A549 treated with AZD2906 at 1 μM for 4 hours (cell line): ENCODE measurements at places on chromosomes 1 and 21. TPM values are rescaled to one million over a fixed set of nuclear protein-coding genes. Genes with fewer than 3 reads are reported as not detected.

The NPPB gene
- total RNA-seq, result 0.18 TPM in 1 of 5 replicates, not detected in the others

The GALE gene
- 68.2 to 77.4 TPM (median 70.0 TPM) in 5 replicates for total RNA-seq

The CA14 gene
- total RNA-seq, result not detected in 5 replicates

The AK5 gene
- 4.6 to 9.1 TPM (median 5.8 TPM) in 5 replicates for total RNA-seq

The ENTREP3 gene
- total RNA-seq, result 26.2 to 38.1 TPM (median 32.7 TPM) in 5 replicates

The B3GALT2 gene
- not detected in 5 replicates for total RNA-seq

The CD5L gene
- total RNA-seq, result not detected in 5 replicates

The RNU1-3 gene
- total RNA-seq, result 4.0 to 44.9 TPM (median 4.2 TPM) in 4 of 5 replicates, not detected in the other

The OR2T5 gene
- not detected in 5 replicates for total RNA-seq

The HPDL gene
- total RNA-seq, result 2.5 to 3.8 TPM (median 3.2 TPM) in 5 replicates

The NECTIN4 gene
- total RNA-seq, result 1.6 to 1.9 TPM (median 1.8 TPM) in 5 replicates

The SLAMF1 gene
- total RNA-seq, result not detected in 5 replicates

The ABCB10 gene
- total RNA-seq, result 16.7 to 21.5 TPM (median 21.3 TPM) in 5 replicates

The SELENBP1 gene
- total RNA-seq, result 6.4 to 8.5 TPM (median 7.8 TPM) in 5 replicates

The CITED4 gene
- total RNA-seq, result 46.7 to 127 TPM (median 108 TPM) in 5 replicates

The CFHR5 gene
- not detected in 5 replicates for total RNA-seq

The SERTAD4 gene
- total RNA-seq, result 0.37 to 0.65 TPM (median 0.51 TPM) in 5 replicates

The PUSL1 gene
- 15.8 to 25.3 TPM (median 23.7 TPM) in 5 replicates for total RNA-seq

The ALPL gene
- 0.41 to 0.67 TPM (median 0.51 TPM) in 5 replicates for total RNA-seq

The GNG4 gene
- 10.4 to 16.4 TPM (median 12.7 TPM) in 5 replicates for total RNA-seq

The SLAMF8 gene
- total RNA-seq, result 0.10 to 0.25 TPM (median 0.16 TPM) in 5 replicates

The PGLYRP3 gene
- total RNA-seq, result not detected in 5 replicates

The ETV3L gene
- not detected in 5 replicates for total RNA-seq

The PDE9A gene
- total RNA-seq, result 1.2 to 1.5 TPM (median 1.3 TPM) in 5 replicates

The TCHH gene
- total RNA-seq, result 0.23 to 0.28 TPM (median 0.25 TPM) in 5 replicates

The ADAM15 gene
- total RNA-seq, result 76.8 to 119 TPM (median 109 TPM) in 5 replicates

The SPATC1L gene
- 0.28 to 0.68 TPM (median 0.62 TPM) in 5 replicates for total RNA-seq

The CAMK2N1 gene
- total RNA-seq, result 57.0 to 70.3 TPM (median 63.2 TPM) in 5 replicates

The CD247 gene
- 0.36 to 0.86 TPM (median 0.64 TPM) in 5 replicates for total RNA-seq

The C1orf210 gene
- total RNA-seq, result 0.07 TPM in 1 of 5 replicates, not detected in the others

The PGM1 gene
- 32.2 to 38.1 TPM (median 35.6 TPM) in 5 replicates for total RNA-seq

The MAD2L2 gene
- 43.7 to 53.3 TPM (median 51.0 TPM) in 5 replicates for total RNA-seq

The SFN gene
- total RNA-seq, result 494 to 656 TPM (median 566 TPM) in 5 replicates

The LRRC8D gene
- total RNA-seq, result 28.9 to 36.7 TPM (median 32.8 TPM) in 5 replicates

The EFHD2 gene
- total RNA-seq, result 213 to 310 TPM (median 296 TPM) in 5 replicates

The SHE gene
- total RNA-seq, result 0.10 to 0.17 TPM (median 0.15 TPM) in 5 replicates

The FOXO6 gene
- 0.42 to 1.0 TPM (median 0.96 TPM) in 5 replicates for total RNA-seq

The RAB25 gene
- 0.21 TPM in 1 of 5 replicates, not detected in the others for total RNA-seq

The SAMD13 gene
- 0.46 to 0.63 TPM (median 0.52 TPM) in 5 replicates for total RNA-seq

The TRIM46 gene
- 2.0 to 3.1 TPM (median 2.9 TPM) in 5 replicates for total RNA-seq

The FCRL4 gene
- not detected in 5 replicates for total RNA-seq

The TNFRSF1B gene
- 0.52 to 0.65 TPM (median 0.60 TPM) in 5 replicates for total RNA-seq

The IFNLR1 gene
- total RNA-seq, result 0.79 to 1.1 TPM (median 0.91 TPM) in 5 replicates

The LRRC71 gene
- total RNA-seq, result 0.06 to 0.19 TPM (median 0.15 TPM) in 5 replicates

The KPRP gene
- not detected in 5 replicates for total RNA-seq
